Fibroblast of lung (primary cell): ENCODE measurements at places on chromosomes 5 and 9. TPM values are rescaled to one million over a fixed set of nuclear protein-coding genes. Genes with fewer than 3 reads are reported as not detected.

- DNase-seq: no peak
Observed at GRCh38 chr5:132210944-132211343, 16.7 kb downstream of the P4HA2 start.

GRCh38 chr9:127216888-127217217, 47.7 kb upstream of the GARNL3 start:
- no peak for DNase-seq

DNA sequence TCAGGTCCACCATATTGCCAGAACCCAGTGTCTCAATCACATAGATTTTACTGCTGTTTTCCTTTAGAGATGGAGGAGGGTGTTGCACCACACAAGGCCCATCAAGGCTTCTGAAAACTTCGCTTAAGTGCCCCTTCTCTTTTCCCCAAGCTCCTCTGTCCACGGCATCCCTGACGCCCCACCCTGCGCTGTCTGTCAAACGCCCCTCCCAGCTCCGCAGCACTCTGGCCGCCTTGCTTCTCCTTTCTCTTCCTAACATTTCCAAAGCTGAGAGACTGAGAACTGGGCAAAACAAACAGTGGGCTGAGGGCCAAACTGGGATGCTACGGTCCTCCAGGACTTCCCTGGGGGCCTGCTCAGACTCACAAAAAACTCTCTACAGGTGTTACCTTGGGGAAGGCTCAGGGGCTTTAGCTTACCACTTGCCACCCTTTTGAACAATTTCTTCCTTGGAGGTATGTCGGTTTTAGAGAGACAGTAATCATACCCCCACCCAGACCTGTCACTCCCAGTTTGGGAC, 28.3 kb upstream of the ERGIC1 start:
- no peak for DNase-seq

- peak; percentile 97 for DNase-seq
Observed at GRCh38 chr5:98341038-98342032, 432.1 kb upstream of the RGMB start.

EGFLAM gene
- polyA plus RNA-seq: 2.5 and 20.0 TPM in 2 replicates

PIP5K1B gene
- 0.03 TPM in 1 of 2 replicates, not detected in the other for polyA plus RNA-seq

DNA sequence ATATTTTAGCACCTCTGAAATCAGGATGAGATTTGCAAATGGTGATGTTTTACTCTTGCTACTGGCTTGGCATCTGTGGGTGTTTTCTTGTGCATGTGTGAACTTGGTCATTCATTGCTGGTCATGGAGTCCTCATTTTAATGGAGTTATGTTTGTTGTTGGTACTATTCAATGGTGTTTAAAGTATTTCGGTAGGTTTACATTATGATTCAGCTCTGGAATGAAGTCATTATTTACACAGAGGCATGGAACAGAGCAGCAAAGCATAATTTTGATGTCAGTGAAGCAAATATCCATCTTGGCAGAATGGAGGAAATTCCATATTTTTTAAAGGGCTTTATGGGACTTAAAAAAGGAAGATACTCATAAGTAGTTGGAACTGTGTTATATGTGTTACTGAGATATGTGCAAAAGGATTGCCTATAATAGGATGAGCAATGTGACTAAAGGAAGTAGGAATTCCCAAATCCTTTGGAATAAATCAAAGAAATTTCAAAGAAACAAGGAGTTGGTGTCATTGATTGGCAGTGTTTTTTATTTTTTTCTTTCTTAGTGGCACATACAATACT, 147.4 kb downstream of the ACTBL2 start:
- peak; percentile 82 for DNase-seq

PCDHGB5 gene
- 19.6 TPM in 2 replicates for polyA plus RNA-seq

GRCh38 chr9:87065981-87066380, 118.7 kb upstream of the GAS1 start:
- no peak for DNase-seq

DNA sequence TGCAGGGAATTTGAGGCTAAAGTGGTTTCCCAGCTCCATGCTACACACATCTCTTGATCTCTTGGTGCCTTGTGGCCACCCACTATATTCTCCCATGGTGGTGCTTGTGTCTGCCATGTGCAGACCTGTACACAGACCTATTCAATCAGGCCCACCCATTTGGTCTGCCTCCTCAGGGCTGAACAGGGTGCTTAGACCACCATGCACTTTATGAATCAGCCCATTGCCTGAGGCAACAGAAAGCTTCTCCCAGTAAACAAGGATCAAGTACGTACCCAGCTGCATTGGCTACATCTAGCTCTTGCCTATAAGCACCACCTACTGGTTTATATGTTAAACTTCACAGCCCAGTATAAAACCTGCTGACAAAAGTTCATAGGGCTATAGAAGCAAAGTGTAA, 664.3 kb upstream of the EDIL3 start:
- peak; percentile 75 for DNase-seq

DNA sequence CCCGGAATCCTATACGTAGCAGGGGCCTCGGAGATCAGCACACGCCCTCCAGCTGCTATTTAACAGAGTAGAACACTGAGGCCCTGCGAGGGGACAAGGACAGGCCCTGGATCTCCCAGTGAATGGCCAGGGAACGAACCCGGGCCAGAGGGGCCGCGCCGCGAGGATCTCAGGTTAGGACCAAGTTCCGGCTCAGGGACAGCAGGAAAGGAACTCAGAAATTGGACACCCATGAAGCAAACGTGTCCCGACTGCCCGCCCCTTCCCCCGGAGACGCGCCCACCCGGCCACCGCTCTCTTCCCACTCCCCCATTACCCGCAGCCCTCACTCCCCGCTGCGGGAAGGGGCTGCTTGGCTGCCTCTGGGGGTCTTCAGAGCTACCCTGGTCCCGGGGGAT, 1.0 kb upstream of the FOXE1 start:
- no peak for DNase-seq

DNA sequence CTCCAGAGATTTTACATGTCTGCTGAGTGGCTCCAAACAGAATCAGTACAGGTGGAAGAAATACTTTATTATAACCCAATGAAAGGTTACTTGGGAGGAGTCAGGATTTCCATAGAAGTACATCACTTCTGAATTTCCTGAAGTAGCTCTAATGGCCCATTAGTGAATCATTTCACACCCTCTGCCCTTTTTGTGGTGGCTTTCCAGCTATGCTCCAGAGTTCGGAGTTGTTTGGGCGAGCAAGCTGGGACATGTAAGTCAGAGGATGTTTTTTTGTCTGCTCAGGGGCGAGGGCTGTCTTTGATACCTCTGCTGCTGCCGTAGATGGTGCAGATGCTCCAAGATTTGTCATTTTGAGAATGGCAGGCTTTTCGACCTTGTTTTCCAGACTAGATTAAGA, 226.1 kb downstream of the GOLPH3 start:
- peak; percentile 27 for DNase-seq

GRCh38 chr5:78016863-78017529, 240.9 kb upstream of the TBCA start:
- no peak for DNase-seq

- DNase-seq: no peak
Observed at GRCh38 chr9:97136421-97136820, 97.5 kb upstream of the CTSV start.

TRPM3 gene
- polyA plus RNA-seq: 0.05 and 0.09 TPM in 2 replicates

DNA sequence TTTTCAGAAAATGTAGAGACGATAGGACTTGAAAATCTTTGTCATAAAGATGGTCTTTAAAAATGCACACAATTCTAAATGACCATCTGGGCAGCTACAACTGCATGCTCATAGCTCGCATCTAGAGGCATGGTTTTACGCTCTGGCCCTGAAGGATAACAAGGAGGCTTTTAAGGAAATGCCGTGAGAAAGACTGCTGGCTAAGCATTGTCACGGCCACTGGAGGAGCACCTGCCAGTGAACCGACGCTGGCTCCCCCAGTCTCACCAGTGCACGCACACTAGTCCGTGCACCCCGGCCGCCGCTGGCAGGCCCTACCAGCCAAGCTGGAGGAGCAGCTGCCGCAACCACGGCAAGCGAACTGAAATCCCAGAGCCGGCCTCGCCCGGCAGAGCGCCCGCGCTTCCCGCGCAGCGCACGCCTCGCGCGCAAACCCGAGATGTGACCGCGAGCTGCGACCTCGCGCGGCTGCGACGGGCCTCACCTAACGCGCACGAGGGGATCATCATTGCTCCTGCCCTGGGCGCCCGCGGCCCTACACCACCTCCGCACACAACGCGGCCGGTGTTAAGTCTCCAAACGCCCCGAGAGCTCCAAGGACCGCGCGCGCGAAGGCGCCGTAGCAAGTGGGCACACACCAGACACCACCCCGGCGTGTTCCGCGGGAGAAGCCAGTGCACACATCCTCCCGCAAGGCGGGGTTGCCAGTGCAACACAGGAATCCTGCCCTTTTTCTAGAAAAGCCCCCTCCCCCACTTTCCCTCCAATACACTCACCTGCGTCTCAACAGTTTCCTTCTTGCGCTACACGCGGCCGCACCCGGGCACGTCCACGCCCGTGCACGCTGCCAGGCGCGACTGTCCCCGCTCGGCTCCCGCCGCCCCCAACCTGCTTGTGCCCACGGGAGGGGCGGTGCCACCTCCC, 5.3 kb downstream of the ELAVL2 start:
- no peak for DNase-seq
